CD4-positive, alpha-beta T cell treated with Interleukin-21 for 1 hour (primary cell): ENCODE measurements at places on chromosomes 16 and 17.

DNA sequence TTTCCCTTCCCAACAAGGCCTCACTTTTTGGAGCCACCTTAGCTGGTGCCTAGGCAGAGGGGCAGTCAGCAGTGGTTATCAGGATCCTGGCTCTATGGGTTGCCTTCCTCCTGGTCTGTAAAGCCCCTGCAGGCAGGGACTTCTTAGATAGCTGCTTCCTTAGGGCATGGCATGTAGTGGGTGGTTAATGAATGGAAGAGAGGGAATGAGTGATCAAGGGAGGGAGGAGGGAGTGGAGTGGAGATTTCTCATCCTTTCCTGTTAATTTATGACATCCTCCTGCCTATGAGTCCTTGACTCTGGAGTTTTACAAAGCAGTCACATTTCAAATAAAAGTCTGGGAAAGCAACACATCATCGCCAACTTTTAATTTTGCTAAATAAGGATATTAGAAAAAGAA lies 40.7 kb downstream of the SNX20 start:
- no peak for DNase-seq

DNA sequence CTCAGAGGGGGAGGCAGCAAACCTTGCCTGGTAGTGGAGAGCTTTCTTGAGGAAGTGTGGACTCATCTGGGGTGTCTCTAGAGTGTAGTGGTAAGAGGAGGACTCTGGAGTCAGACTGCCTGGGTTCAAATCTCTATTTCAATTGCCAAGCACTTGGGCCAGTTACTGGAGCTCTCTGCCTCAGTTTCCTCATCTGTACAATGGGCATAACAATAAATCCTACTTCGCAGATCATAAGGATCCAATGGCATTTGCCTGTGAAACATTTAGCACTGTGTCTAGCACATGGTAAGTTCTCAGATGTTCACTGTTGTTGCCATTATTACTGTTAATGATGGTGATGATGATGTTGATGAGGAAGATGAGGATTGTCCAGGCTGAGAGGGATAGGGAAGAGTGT lies 23.6 kb upstream of the WFDC1 start:
- no peak for DNase-seq

- DNase-seq = no peak
Measured at GRCh38 chr17:82674656-82675475, 23.6 kb downstream of the RAB40B start.

GRCh38 chr17:65931246-65932149 lies 260.4 kb downstream of the CEP112 start:
- DNase-seq = no peak
